ENCODE measurements at places on chromosomes 2 and 18.

GRCh38 chr2:170396799-170397459 is 219.0 kb downstream of the MYO3B start:
- DNase-seq, result peak; percentile 26

DNA sequence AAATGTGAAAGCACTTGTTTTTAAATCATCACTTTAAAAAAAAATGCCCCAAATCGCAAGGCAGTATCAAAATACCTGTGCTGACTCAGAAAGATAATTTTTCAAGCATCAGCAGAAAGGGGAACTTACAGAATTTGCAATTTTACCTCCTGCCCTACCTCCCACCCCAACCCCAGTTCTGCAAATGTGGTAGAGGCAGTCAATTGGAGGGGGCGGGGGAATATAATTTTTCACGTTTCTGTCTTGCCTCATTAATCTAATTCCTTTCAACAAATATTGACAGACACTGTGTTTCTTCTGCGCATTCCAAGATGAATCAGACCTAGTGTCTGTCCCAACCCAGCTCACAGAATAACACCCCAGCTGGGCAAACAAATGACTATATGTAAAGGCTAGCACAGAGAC is 76.8 kb downstream of the ALPK2 start:
- no peak for DNase-seq

DNA sequence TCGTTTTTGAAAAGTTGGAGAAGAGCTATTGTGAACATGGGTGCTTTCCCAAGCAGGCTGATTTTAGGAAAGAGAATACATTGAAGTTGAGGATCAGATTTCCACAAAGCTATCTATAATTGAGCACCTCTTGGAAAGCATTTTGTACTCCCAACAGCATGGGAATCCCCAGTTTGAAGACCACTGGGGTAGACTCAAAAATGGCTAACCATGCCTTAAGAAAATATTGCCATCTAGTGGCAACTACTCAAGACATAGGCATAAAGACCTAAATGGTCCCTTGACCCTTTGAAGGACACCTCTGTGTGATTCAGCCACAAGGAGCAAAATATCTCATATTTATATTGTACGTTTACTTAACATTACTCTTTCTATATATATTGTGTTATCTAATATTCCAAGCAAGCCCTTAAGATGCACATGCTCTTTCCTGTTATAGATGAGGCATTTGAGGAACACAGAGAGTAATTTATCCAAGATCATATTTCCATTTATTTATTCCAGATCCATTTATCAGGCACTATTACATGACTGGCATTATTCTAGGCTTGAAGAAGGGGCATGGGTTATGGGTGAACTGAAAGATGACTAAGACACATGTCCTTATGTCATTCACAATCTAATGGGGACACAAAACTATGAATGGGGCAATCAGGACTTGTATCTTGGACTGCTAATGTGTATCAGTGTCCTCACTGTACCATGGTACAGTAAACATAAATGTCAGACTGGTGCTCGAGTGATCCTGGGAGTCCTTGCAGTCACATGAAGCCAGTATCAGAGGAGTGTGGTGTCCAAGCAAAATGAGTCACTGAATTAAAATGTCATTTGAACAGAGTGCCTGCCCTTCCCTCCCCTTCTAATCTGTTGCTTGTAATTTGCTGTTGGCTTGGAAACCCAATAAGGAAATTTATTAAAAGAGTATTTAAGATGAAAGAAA is 121.0 kb upstream of the XPO1 start:
- DNase-seq, result peak; percentile 63

- no peak for DNase-seq
These were observed 1073.1 kb upstream of the FANCL start for GRCh38 chr2:59314031-59314766.

DNA sequence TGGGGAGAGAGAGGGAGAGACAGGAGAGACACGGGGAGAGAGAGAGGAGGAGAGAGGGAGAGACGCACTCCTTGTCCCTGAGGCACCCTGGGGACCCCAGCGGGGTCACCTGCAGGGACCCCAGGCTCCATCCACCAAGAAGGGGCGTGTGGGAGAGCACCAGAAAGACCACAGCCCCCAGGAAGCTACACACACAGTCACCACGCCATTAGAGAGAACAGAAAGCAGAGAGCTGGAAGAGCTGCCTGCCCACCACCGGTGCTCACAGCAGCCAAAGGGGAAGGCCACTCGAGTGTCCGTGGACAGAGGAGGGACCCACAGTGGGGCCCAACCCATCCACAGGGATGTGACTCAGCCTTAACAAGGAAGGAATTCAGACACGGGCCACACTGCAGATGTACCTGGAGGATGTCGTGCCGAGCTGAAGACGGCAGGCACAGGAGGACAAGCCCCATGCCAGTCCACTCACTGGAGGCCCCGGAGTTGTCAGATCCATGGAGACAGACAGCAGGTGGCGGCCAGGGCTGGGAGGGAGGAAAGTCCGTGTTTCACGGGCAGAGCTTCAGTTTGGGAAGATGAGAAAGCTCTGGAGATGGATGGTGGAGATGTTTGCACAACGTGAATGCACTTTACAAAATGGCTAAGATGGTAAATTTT is 11.5 kb upstream of the NFATC1 start:
- DNase-seq, result no peak

- DNase-seq, result peak; percentile 69
These were observed 66.2 kb downstream of the ACVR2A start for GRCh38 chr2:147910990-147911473.

DNA sequence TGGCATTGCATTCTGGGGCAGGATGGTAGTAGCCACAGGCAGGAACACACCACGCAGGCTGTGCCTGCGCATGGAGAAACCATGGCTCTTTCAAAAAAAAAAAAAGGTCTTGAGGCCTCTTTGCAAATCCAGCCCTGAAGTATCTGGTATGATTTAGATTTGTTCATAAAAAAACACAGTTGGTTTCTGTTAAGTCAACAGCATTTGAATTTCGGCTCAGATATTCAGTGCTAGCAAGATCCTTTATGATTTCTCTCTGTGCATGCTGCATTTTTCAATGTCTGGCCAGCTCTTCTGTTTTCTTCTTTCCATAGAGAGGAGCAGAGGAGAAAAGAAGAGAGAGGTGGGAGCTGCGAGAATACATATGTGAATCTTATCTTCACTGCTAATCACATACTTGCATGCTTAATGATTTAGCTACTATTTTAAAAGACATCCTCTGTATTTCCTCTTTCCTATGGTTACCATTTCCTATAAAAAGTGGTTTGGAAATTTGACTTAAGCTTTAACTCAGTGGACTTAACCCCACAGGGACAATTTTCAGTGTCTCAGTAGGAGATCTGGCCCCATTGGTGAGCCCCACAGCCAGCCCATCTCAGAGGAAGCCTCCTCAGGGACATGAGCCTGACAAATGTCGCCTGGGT is 214.3 kb upstream of the APCDD1 start:
- DNase-seq, result no peak

- no peak for DNase-seq
These were observed 7.9 kb downstream of the NEUROD1 start for GRCh38 chr2:181672255-181673008.

DNA sequence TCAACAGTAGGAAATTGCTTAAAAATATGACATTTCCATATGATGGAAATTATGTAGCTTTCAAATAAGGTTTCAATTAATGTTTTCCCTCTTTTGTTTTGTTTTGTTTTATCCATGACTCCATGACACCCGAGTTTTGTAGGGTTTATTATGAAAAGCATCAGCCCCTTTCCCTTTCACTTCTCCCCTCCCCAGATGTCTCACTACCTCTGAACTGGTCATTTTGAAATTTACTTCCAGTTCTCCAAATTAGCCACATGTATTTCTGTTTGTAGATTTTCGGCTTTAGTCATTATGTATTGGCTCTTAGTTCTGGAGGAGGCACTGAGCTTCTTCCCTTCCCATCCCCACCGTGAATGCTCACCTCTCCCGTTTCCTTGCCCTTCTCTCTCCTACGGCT is 18.6 kb upstream of the VPS4B start:
- DNase-seq, result no peak

DNA sequence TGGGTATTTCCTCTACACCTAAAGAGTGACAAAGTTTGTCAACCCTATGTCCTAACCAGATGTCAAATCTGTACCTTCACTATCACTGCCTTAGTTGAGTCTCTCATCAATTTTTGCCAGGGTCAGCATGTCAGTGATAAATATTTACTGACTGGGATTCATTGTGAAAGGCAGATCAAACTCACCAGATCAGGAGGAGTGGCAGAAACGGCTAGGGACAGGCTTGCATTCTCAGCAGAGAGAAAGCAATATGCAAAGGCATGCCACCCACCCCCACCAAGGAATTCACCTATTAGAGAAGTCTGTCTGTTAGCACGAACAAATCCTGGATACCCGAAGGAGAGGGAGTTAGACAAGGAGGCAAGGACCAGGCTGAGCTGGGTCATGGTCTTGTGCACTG is 62.6 kb downstream of the PTPN2 start:
- DNase-seq, result no peak

DNA sequence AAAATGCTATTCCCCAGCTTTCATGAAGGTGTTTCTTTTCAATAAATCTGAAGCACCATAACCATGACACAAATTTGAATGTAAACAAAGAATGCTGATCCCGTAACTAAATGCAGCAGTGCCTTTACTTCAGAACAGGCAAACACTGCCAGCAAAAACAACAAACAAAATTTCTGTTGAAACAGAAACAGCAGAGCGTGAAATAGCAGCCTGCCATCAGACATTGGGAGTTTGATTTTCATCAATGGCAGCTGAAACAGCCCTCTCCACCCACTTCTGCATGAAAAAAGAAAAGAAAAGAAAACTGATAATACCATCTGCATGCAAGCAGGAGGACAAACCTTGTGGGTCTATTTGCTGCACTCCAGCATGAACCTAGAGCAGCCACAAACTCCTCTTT is 128.3 kb downstream of the CDH2 start:
- no peak for DNase-seq

DNA sequence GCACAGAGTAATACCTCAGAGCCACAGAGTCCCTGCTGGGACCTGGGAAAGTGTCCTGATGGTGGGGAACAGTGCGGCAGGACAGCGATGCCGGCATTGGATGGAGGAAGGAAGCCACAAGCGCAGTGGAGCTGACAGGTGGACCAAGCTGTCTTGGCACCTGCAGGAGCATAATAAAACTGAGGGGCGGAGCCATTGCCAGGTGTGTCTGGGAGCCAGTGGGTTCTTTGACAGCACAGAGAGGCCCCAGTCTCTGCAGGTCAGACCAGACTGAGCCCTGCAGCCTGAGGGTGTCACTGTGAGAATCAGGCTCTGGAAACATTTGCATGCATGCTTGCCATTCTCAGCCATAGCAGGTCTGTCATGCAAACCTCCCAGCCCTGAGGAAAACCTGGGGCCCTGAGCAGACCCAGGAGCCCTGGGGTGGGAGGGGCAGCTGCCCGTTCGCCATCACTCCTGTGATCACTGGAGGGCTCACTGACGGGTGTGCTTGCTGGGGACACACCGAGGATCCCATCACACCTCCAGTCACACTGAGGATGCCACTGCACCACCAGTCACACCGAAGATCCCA is 210.5 kb upstream of the HDAC4 start:
- DNase-seq, result no peak

GRCh38 chr18:857986-858385 is 45.9 kb upstream of the YES1 start:
- no peak for DNase-seq

- DNase-seq, result no peak
These were observed 4.5 kb upstream of the RND3 start for GRCh38 chr2:150491943-150492342.

DNA sequence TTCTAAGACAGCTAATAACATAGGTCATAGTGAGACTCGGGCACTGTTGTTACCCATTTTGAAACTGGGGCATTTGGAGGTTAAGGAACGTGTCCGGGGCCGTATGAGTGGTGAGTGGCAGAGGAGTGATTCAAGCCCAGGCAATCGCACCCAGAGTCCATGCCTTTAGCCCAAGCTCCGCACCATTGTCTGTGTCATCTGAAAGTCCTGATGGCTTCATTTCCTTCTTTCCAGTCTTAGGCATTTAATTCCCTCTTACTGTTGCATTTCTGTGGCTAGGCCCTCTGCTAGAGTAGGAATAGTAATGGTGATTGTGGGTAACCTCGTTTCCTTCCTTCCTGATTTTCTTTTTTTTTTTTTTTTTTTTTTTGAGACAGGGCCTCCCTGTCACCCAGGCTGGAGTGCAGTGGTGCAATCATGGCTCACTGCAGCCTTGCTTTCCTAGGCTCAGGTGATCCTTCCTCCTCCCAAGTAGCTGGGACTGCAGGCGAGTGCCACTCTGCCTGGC is 49.8 kb upstream of the ASB1 start:
- DNase-seq, result no peak

- no peak for DNase-seq
These were observed 529.1 kb downstream of the ZNF804A start for GRCh38 chr2:185127412-185127811.

DNA sequence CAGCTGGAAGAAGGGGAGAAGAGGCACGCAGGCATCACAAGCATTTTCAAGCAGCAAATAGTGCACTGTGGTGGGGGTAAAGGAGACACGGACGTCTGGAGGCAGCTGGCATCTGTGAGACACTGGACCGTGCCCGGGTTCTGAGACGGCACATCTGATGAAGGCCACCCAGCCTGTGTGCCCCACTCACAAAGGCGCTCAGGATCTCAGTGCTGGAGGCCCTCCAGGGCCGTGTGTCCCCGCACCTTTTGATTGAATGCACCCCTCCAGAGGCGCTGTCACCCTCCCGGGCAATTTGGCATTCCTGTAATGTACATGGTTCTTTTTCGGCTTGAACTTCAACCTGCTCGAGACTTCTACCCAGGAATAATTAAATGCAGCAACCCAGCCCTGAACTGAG is 101.5 kb upstream of the ODC1 start:
- DNase-seq, result no peak

GRCh38 chr18:65298422-65298821 is 452.4 kb upstream of the CDH7 start:
- no peak for DNase-seq
